Left cardiac atrium (tissue), 4 donors: ENCODE measurements at places on chromosomes 12 and 14.

DNA sequence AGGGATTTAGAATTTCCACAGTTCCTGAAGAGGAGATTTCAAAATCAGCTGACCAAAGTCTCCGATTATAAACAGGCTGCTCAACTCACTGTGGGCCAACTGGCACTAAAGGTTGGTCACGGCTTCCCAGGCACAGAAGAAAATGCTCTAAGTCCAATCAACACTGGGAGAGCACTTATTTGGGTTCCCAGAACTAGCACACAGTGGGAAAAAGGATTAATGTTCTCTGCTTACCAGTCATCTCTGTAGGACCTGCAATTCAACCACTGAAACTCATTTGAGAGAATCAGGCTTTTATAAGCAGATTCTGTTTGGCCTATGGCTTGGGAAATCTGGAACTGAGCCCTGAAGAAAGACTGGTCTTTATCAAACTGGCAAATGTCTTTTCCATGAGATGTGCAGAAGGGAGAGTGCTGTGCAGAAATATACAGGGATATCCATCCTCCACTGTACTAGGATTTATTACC, 49.4 kb downstream of the ABCC9 start:
- DNase-seq, result peak; percentile 59

DNA sequence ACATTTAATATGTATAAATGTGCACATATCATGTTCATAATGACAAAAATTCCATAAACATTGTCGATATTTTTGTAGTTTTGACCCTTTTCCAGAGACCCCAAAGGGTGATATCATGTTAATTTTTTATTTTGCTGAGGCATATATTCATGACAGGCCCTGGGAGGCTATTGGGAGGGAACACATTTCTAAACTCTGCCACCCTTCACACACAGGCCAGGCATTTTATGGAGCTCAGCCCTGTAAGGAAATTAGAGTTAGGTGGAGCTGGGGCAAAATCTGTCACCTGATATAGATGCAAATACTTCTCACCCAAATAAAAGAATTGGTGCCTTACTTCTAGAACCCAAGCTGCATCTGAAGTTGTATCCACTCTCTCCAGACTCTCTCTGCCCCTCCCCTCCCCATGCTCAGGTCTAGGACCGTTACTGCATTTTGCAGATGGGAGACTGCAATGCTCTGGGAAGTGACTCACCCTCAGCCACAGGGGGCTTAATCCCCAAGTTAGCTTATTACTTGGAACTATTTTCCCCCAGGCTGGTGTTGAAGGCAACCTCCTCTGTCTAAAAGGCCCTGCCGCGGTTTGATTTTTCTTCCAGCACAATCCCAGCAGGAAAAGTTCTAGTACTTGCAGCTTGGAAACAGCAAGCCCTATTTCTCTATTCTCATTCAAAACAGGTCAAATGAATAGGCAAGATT, 238.9 kb downstream of the EMP1 start:
- DNase-seq, result no peak

- no peak for DNase-seq
These were observed 174.7 kb downstream of the SSPN start for GRCh38 chr12:26370098-26370497.

DNA sequence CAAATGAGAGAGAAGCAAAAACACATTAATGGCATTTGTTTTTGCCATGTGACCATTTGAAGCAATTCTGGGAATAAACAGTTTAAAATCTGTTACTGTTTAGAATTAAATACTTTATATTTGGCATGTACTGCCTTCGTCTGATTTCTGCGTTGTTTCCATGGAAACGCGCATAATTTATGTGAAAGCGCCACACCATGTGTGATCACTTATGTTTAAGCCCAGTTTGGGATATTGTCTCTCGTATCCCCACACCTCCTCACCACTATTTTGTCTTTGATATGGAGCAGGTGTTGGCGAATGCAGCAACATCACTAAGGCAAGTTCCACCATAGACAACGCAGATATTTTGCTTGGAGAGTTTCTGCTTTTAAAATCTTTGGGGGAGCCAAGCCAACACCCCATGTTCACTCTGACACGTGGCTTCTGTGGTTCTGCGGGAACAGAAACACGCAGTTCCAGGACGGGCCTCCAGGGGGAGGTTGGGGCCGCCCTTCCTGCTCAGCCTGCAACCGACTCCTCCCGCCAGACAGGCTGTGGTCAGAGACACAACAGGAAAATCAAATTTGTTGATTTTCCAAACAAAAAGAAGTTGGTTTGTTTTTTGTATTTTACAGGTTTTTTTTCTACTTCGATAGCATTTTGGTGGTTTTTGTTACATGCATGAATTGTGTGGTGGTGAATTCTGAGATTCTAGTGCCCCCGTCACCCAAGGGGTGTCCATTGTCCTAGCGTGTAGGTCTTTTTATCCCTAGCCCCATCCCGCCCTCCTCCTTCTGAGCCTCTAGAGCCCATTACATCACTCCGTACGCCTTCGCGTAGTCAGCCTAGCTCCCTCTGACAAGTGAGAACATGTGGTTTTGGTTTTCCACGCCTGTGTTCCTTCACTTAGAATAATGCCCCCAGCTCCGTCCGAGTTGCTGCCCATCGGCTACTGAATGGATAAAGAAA, 101.9 kb upstream of the SFSWAP start:
- DNase-seq, result peak; percentile 78

DNA sequence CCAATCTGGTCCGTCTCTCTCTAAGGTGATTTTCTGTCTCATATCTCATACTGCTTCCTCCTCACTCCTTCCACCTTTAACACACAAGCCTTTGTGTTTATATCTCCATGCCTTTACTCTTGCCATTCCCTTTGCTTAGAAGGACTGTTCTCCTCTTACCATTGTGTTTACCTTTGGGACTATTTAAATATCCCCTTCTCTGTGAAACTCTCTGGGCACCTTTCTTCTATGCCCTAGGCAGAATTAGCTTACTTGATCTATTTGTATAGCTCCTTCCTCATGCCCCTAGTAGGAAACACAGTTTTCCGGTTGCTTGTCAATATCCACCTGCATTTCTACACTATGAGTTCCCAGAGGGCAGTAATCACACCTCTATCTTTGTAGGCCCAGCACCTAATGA, 3.9 kb upstream of the AMHR2 start:
- DNase-seq, result no peak

- no peak for DNase-seq
These were observed 330.2 kb downstream of the DPF3 start for GRCh38 chr14:72563676-72564075.
